Lower lobe of right lung (tissue), 2 donors: ENCODE measurements at places on chromosomes 2 and 18.

- DNase-seq: no peak
Measured at GRCh38 chr18:26667046-26667445, 118.7 kb upstream of the KCTD1 start.

DNA sequence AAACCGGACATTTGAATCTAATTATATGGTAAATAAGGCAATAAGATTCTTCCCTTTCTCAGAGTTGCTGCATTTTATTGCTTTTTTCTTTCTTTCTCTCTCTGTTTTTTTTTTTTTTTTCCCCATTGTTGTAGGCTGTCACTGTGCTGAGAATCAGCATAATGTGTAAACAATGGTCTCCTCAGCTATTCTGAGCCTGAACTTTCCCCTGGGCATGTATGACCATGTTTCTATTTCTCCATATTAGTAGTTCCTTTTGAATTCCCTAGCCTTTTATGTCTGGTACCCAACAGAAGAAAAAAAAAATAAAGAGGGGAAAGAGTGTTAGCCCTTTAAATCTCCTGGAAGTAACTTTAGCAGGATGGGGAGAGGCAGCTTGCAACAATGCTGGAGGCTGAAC, 1862.5 kb downstream of the SUCLG1 start:
- DNase-seq: no peak

GRCh38 chr2:124065636-124066035, 40.5 kb downstream of the CNTNAP5 start:
- DNase-seq: no peak

GRCh38 chr18:6406910-6407470, 7.7 kb downstream of the L3MBTL4 start:
- DNase-seq: no peak

DNA sequence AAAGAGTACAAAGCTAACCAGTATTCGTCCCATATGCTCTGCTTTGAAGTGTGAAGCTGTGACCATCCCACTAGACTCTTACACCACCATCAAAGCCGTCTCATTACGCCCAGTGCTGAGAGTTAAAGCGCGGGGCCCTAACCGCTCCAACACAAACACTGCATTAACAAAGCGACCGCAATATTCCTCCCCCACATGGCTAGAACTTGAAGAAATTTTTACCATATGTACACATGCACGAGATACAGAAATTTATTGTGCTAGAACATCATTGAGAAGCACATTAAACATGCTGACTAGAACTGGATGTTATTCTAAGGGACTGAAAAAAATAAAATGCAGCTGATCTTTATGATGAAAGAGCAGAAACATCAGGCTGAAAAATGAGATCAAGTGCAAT, 20.5 kb downstream of the FTCDNL1 start:
- no peak for DNase-seq

GRCh38 chr2:185833864-185834263, 95.3 kb downstream of the FSIP2 start:
- DNase-seq: no peak

DNA sequence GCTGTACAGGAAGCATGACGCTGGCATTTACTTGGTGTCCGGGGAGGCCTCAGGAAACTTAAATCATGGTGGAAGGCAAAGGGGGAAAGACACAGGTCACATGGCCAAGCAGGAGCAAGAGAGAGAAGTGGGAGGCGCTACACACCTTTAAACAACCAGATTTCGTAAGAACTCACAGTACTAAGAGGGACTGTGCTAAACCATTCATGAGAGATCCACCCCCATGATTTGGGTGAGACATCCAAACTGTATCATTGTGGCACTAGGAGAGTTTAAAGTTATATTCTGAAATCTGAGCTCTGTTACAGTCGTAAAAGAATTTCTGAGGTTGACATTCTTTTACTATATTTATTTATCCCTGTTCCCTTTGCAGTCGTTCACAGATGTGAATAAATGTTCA, 116.6 kb downstream of the ICA1L start:
- no peak for DNase-seq
